PC-9 (cell line): ENCODE measurements at places on chromosomes 2 and 18.

- no peak overlapping the region for H3K4me3 ChIP-seq
- H3K27ac ChIP-seq, result peak overlapping the region; percentile 28; the same call in 1 of the 2 replicates
- no peaks in the 10 kb centered on the region for H3K27me3 ChIP-seq
- peaks cover 59% of the 10 kb centered on the region for H3K36me3 ChIP-seq
Observed at GRCh38 chr2:233501198-233502076, 65.1 kb downstream of the USP40 start.

GRCh38 chr2:28751956-28752630, 463 bp downstream of the PPP1CB start:
- H3K27ac ChIP-seq, result peak overlapping the region; percentile 90
- H3K4me3 ChIP-seq, result peak overlapping the region; percentile 93
- DNase-seq, result no peak
- H3K36me3 ChIP-seq, result no peaks in the 10 kb centered on the region; the same call in 1 of the 2 replicates

GRCh38 chr2:160427629-160428404, 65.8 kb downstream of the RBMS1 start:
- H3K27me3 ChIP-seq, result no peaks in the 10 kb centered on the region
- peak; percentile 36 for DNase-seq
- H3K27ac ChIP-seq, result peak overlapping the region; percentile 16; the same call in 1 of the 2 replicates
- peaks cover 7% of the 10 kb centered on the region; the same call in 1 of the 2 replicates for H3K36me3 ChIP-seq
- peaks cover 14% of the 10 kb centered on the region for H3K4me1 ChIP-seq

- no peak for DNase-seq
- H3K4me3 ChIP-seq, result no peak overlapping the region
- no peaks in the 10 kb centered on the region for H3K4me1 ChIP-seq
- H3K36me3 ChIP-seq, result no peaks in the 10 kb centered on the region
- H3K27ac ChIP-seq, result no peak overlapping the region
- no peaks in the 10 kb centered on the region for H3K27me3 ChIP-seq
Observed at GRCh38 chr18:45197526-45197970, 417.7 kb upstream of the SLC14A2 start.

- no peak for DNase-seq
- H3K36me3 ChIP-seq, result no peaks in the 10 kb centered on the region
- no peaks in the 10 kb centered on the region for H3K4me1 ChIP-seq
- H3K27ac ChIP-seq, result no peak overlapping the region
- H3K27me3 ChIP-seq, result peaks cover 56% of the 10 kb centered on the region
- H3K4me3 ChIP-seq, result no peak overlapping the region
Observed at GRCh38 chr2:118786746-118787145, 60.7 kb downstream of the EN1 start.

GRCh38 chr18:23243178-23243577, 107.9 kb downstream of the CABLES1 start:
- H3K4me1 ChIP-seq, result no peaks in the 10 kb centered on the region
- H3K4me3 ChIP-seq, result no peak overlapping the region
- H3K27ac ChIP-seq, result no peak overlapping the region
- no peak for DNase-seq

- H3K4me3 ChIP-seq, result no peak overlapping the region
- H3K36me3 ChIP-seq, result peaks cover 5% of the 10 kb centered on the region
- H3K27me3 ChIP-seq, result no peaks in the 10 kb centered on the region
- no peaks in the 10 kb centered on the region for H3K4me1 ChIP-seq
- H3K27ac ChIP-seq, result no peak overlapping the region
Observed at GRCh38 chr2:147937744-147938349, 82.7 kb downstream of the ORC4 start.

DNA sequence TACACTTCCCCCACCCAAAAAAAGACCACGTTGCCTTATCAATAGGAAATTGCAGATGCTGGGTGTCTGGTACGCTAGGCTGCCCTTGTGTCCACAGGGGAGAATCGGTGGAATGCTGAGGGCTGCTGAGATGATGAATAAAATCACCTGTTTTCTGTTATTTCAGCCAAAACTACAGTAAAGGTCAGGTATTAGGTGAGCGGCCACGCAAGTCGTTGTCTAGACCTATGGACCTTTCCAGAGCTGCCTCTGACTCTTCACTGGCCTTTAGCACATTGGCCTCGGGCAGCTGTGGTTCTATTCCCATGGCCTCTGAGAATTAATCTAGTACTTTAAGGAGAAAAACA, 89.6 kb downstream of the MTCL1 start:
- H3K27me3 ChIP-seq, result no peaks in the 10 kb centered on the region
- H3K36me3 ChIP-seq, result no peaks in the 10 kb centered on the region
- DNase-seq, result no peak
- H3K4me3 ChIP-seq, result no peak overlapping the region
- H3K4me1 ChIP-seq, result peaks cover 62% of the 10 kb centered on the region

DNA sequence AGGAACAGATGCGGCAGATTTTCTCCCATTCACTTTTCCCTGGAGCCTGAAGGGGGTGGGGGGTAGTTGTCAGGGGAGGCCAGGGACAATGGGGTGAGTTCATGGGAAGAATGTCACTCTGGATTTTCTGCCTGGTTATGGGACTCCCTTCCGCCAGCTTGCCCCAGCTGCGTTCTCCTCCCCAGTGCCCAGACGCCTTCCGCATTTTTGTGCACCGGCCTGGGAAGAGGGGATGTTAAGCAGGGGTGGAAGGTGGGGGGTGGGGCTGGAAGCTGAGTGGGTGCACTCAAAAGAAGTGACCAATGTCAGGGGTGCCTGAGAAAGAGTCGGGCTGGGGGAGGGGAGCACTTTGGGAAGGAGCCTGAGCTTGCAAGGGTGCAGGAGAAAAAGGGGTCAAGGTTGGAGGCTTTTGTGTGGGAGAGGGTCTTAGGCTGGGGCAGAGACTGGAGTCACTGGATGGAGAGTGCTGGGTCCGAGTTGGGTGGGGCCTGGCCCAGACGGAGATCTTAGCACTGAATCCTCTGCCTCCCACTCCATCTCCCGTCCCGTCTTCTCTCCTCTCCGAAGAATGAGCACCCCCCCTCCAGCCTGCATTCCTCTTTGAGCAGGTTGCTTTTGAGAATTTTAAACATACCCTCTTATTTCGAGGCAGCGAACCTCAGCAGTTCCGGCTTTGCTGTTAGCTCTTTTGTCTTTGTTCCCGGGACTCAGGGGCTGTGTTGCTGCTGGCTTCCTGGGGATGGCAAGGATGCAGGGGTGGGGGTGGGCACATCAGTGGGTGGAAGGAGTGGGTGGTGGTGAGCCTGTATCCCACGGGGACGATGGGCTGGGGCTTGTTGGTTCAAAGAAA, 2.7 kb downstream of the IGFBP2 start:
- peaks cover 42% of the 10 kb centered on the region for H3K4me1 ChIP-seq
- no peak overlapping the region for H3K27ac ChIP-seq
- DNase-seq, result no peak
- H3K36me3 ChIP-seq, result no peaks in the 10 kb centered on the region
- H3K27me3 ChIP-seq, result no peaks in the 10 kb centered on the region
- H3K4me3 ChIP-seq, result no peak overlapping the region; the same call in 1 of the 2 replicates

DNA sequence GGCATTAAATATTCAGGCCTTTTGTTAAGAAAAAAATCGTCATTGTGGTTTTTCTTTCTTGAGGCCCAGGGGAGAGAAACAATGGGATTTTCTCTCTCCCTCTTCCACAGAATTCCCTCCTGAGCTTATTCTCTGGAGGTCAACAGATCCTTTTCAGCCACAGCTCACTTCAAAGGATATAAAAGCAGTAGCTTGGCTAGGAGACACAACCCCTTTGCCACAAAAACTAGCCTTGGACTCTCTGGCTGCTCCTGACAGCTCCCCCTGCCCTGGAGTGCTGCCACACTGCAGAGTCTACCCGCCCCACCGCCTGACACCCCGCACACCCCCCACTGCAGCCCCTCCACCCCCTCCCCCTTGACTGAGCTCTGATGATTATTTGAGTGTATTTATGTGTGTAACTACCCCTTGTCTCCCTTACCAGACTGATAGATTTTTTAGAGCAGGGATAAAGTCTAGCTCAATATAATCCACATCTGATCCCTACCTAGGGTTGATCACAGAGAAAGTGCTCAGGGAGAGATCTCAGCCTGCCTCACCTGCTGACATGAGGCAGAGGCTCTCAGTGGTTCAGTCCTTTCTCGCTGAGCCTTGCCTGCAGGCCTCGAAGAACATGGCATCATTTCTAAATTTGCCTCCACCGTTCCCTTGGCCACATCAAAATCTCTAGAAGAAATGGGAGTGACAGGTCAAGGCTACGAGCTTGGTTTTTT, 132.2 kb upstream of the SP5 start:
- DNase-seq, result no peak
- peaks cover 2% of the 10 kb centered on the region for H3K4me1 ChIP-seq
- H3K36me3 ChIP-seq, result no peaks in the 10 kb centered on the region
- no peak overlapping the region for H3K27ac ChIP-seq
- no peak overlapping the region for H3K4me3 ChIP-seq

- no peak for DNase-seq
- no peaks in the 10 kb centered on the region for H3K4me1 ChIP-seq
- H3K36me3 ChIP-seq, result no peaks in the 10 kb centered on the region
- no peak overlapping the region for H3K27ac ChIP-seq
Observed at GRCh38 chr2:211468877-211469663, 912.7 kb downstream of the CPS1 start.

DNA sequence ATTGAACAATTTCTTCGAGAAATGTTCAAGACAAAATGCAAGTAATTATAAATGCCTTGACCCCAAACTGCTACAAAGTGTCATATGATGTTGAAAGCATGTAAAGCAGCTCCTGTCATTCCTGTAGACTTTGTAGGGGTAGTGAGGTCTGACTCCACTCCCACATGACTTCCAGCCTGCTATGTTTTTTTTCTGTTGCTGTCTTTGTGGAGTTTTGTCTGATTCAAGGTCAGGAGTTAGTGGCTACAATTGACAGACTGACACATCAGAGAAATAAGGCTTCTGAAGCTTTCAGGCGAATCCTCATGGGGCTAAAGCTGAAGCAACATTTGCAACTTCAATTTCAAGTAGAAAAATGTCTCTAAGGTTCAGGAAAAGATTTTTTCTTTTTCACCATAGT, 63.9 kb upstream of the CCDC195 start:
- no peak overlapping the region for H3K4me3 ChIP-seq
- no peak overlapping the region for H3K27ac ChIP-seq
- H3K36me3 ChIP-seq, result no peaks in the 10 kb centered on the region
- H3K4me1 ChIP-seq, result peaks cover 6% of the 10 kb centered on the region

GRCh38 chr2:159799833-159800232, 1.8 kb upstream of the CD302 start:
- DNase-seq, result no peak
- H3K36me3 ChIP-seq, result no peaks in the 10 kb centered on the region
- H3K4me3 ChIP-seq, result no peak overlapping the region
- H3K27ac ChIP-seq, result no peak overlapping the region
- no peaks in the 10 kb centered on the region for H3K4me1 ChIP-seq

DNA sequence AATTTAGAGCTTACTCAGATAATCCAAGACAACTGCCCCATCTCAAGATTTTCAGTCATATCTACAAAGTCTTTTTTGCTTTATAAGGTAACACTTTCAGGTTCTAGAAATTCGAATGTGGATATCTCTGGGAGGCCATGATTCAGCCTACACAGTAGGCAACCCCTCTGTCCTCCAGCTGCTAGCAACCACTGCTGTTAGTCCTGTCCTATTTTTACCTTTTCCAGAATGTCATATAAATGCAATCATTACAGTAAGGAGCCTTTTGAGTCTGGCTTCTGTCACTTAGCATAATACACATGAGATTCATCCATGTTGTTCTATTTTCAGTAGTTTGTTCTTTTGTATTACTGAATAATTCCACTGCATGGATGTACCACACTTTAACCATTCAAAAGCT, 28.5 kb upstream of the MARCHF7 start:
- H3K36me3 ChIP-seq, result no peaks in the 10 kb centered on the region
- peaks cover 13% of the 10 kb centered on the region for H3K4me1 ChIP-seq
- no peak overlapping the region for H3K4me3 ChIP-seq
- no peaks in the 10 kb centered on the region for H3K27me3 ChIP-seq

- H3K27ac ChIP-seq, result no peak overlapping the region
- H3K36me3 ChIP-seq, result no peaks in the 10 kb centered on the region
- H3K4me3 ChIP-seq, result no peak overlapping the region
- no peak for DNase-seq
- no peaks in the 10 kb centered on the region for H3K27me3 ChIP-seq
- no peaks in the 10 kb centered on the region for H3K4me1 ChIP-seq
Observed at GRCh38 chr18:53101536-53102105, 761.6 kb downstream of the DCC start.

DNA sequence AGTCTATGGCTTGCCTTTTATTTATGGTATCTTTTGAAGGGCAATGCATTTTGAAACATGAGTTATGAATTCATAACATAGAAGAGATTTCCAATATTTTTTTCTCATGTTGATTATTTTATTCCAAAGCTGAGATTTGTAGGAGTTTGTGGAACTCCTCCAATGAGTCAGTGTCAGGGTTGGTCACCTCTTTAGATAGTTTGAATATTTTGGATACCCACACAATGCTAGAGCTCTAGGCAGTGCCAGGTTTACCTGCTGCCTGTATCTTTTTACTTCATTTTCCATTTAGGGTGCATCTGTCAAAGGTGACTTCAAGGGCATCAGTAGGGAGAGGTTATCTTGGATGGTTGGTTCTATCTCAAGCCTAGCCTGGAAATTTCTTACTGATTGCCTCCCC, 152.7 kb downstream of the CERS6 start:
- H3K27me3 ChIP-seq, result no peaks in the 10 kb centered on the region
- H3K27ac ChIP-seq, result no peak overlapping the region
- H3K4me1 ChIP-seq, result no peaks in the 10 kb centered on the region
- no peak for DNase-seq
- H3K36me3 ChIP-seq, result no peaks in the 10 kb centered on the region
- H3K4me3 ChIP-seq, result no peak overlapping the region

DNA sequence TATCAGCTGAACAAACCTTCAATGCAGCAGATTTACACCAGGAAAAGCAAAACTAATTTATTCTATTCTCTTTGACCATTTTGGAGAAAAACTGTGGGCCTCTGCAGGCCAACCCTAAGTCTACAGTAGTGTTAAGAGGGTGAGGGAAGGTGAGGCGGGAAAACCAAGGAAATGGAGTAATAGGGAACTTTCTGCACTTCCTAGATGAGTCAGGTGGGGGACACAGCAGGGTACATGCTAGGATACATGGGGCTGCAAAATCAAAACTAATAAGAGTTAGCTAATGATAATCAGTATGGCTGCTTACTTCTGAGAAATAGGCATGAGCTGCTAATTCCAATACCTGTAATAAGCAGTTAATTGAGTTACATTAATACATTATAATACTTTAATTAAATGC, 66.0 kb upstream of the PGAP1 start:
- peaks cover 22% of the 10 kb centered on the region for H3K4me1 ChIP-seq
- 0 out of 2 replicates have a peak overlapping the region, but pooled peaks have one; percentile 29 for H3K27ac ChIP-seq
- H3K27me3 ChIP-seq, result no peaks in the 10 kb centered on the region
- H3K4me3 ChIP-seq, result no peak overlapping the region
- H3K36me3 ChIP-seq, result no peaks in the 10 kb centered on the region

GRCh38 chr2:85525567-85525966, 13.4 kb upstream of the MAT2A start:
- H3K27me3 ChIP-seq, result no peaks in the 10 kb centered on the region
- H3K36me3 ChIP-seq, result no peaks in the 10 kb centered on the region
- no peak for DNase-seq
- H3K4me3 ChIP-seq, result no peak overlapping the region
- H3K4me1 ChIP-seq, result peaks cover 17% of the 10 kb centered on the region

GRCh38 chr2:9738062-9738461, 105.2 kb upstream of the TAF1B start:
- H3K4me1 ChIP-seq, result 0 out of 2 replicates have a peak, but pooled peaks cover 10% of the 10 kb centered on the region
- H3K4me3 ChIP-seq, result no peak overlapping the region
- H3K27ac ChIP-seq, result no peak overlapping the region
- no peaks in the 10 kb centered on the region for H3K36me3 ChIP-seq

- no peaks in the 10 kb centered on the region for H3K27me3 ChIP-seq
- no peaks in the 10 kb centered on the region for H3K36me3 ChIP-seq
- peaks cover 9% of the 10 kb centered on the region; the same call in 1 of the 2 replicates for H3K4me1 ChIP-seq
- no peak overlapping the region for H3K4me3 ChIP-seq
- DNase-seq, result peak; percentile 65
Observed at GRCh38 chr2:20205915-20206524, 18.9 kb downstream of the SDC1 start.
